HS-5 (cell line): ENCODE measurements at places on chromosomes 7 and 10.
A peak's percentile ranks its signal among the peaks of the same experiment; 100 is the strongest.

DNA sequence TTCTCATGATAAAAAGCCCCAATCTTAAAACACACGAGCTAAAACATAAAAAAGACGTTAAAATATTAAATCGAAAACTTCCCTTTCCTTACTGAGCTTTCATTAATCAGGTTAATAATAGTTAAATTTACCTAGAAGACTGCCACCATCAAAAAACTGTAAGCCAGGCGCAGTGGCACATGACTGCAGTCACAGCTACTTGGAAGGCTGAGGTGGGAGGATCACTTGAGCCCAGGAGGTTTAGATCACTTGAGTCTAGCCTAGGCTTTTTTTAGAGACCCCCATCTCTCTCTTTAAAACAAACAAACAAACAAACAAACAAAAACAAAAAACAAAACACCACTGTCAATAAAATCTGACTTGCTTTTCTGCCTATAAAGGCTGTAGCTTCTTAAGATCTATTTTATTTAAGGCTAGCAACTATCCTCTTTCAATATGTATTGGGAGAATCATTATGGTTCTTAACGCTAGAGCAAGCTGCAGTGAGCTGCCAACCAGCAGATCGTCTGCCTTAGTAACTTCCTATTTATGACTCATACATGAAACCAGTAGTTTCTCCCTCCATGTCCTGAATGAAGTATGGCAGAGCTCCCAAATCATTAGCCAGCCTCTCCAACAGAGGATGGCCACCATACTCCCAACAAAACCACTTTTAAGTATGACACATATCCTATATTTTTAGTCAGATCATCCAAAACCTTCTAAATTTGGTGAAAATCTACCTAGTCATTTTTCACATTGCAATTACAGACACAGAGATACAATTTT is 163.7 kb downstream of the SRPK2 start:
- peak; percentile 81 for DNase-seq

- no peak for DNase-seq
These were observed 1.2 kb downstream of the CCM2 start for GRCh38 chr7:45001138-45001694.

DNA sequence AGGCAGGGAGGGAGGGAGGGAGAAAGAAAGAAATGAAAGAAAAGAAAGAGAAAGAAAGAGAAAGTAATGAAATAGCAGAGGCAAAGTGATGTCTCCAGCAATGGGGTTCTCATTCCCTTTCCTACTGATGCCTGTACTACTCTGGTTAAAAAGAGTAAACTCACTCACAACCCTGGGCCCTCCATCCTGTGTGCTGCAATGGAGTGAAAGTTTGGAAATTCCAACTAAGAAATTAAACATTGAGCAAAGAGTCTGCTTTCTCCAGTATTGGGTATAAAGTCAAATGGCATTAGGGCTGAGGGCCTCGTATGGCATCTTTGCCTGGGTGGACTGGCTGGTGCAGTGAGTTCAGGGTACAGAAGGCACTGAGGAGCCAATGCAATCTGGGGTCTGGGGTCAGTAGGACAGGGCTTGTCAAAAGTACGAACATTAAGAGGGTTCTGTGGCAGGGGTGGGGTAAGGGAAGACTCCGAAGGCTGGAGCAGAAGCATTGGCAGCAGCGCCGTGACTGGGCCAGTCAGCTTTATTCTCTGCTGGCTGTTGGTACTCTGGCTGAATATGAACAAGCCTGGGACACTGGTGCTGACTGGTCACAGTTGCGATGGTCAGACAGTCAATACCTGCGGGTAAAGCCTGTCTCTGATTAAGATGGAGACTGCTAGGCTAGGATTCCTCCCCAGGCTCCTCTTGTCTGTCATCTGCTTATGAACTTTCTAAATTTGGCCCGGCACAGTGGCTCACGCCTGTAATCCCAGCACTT is 24.1 kb upstream of the TNS3 start:
- DNase-seq, result no peak

- no peak for DNase-seq
These were observed 13.4 kb downstream of the SHH start for GRCh38 chr7:155798673-155799439.

DNA sequence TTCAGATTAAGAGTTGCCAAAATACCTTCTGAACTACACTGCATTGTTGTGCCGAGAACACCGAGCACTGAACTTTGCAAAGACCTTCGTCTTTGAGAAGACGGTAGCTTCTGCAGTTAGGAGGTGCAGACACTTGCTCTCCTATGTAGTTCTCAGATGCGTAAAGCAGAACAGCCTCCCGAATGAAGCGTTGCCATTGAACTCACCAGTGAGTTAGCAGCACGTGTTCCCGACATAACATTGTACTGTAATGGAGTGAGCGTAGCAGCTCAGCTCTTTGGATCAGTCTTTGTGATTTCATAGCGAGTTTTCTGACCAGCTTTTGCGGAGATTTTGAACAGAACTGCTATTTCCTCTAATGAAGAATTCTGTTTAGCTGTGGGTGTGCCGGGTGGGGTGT is 45.0 kb downstream of the DAGLB start:
- DNase-seq, result no peak

DNA sequence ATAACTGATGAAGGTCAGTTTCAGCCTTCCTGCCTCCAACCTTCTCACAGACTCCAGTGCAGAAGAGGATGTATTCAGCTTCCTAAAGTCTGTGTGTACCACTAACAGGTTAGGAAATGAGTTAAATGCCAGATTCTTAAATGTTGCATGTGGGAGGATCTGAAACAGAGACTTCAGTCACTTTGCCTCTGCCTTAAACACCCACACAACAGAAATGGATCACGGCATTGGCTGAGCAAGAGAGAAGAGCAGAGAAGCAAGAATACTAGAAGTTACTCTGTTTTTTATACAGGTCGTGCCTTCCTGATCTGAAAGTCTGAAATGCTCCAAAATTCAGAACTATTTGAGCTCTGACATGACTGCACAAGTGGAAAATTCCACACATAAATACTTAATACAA is 98.9 kb upstream of the ARHGAP21 start:
- DNase-seq, result no peak

- DNase-seq, result no peak
These were observed 193.6 kb upstream of the KLF14 start for GRCh38 chr7:130927564-130927963.

DNA sequence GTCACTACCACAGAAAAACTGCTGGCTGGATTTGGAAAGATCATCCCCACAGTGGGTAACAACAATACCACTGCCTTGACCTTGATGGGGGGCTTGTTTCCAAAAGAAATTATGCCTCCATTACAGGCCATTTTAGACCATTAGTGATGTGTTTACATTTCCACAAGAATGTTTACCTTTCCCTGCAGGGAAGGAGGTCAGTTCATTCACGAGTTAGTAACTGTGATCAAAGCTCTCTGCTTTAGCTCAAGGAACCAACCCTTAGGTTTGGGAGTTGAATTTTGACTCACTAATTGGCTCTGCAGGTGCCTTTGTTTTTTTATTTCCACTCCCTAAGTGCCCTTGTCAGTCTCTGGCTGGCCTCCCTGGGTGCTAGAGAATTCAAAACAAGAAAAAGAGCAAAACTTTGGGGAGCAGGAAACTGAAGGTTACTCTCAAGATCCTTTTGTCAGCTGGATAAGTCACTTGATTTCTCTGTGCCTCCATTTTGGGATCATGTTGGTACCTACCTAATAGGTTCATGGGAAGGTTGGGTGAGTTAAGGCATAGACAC is 41.1 kb upstream of the NUPR2 start:
- no peak for DNase-seq

- DNase-seq, result no peak
These were observed 12.7 kb upstream of the DOCK1 start for GRCh38 chr10:126892226-126893175.

DNA sequence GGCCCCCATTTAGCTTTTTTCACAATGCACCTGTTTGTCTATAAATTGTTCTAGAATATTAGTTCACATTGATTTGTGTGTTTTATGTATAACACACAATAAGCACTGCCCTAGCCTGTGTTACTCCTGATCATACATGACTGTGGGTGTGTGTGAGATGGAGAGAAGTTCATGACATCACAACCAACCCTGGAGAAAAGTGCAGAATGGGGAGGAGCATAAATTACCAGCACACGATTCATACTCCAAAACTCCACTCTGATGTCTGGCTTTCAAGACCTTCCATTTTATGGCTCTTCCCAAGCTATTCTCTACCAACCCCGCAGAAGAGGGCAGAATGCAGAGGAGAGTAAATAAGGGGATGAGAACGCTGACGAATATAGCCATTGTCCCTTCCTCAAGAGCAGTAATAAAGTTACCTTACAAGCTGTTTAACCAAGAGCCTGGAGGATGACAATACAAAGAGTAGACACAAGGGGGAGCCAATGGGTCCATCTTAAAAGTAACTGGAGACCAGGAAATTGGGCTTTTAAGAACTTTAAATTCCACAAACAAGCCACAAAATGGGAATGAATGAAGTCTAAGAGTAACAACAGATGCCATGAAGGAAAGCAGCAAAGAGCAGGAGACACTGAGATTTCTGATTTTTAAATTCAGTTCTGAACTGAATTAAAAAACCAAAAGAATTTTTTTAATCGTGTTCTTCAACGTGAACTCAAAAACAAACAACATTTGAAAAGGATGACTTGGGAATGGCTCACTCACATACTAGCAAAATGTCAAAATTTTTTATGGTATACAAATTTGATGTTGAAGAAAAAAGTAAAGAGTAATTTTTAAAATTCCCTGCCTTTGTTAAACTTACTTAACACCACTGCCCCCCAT is 159.6 kb downstream of the PARD3 start:
- DNase-seq, result peak; percentile 24

- DNase-seq, result no peak
These were observed 152.9 kb downstream of the C1GALT1 start for GRCh38 chr7:7335215-7335614.

DNA sequence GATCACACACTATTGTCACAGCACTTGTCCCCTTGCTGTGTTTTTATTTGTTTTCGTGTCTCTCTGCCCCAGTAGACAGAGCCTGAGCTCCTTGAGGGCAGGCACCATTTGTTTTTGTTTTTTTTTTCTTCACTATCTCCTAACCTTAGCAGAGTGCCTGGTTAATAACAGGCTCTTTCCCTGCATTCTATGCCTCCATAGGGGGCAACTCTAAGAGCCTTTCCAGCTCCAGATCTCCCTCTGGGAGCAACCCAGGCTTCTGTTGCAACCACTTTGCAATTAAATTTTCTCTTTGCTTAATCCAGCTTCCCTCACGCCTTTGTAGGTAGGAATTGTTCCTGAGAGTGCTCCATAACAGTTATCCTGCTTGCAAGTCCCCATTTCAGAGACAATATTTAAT is 148.4 kb downstream of the PLXDC2 start:
- DNase-seq, result no peak

DNA sequence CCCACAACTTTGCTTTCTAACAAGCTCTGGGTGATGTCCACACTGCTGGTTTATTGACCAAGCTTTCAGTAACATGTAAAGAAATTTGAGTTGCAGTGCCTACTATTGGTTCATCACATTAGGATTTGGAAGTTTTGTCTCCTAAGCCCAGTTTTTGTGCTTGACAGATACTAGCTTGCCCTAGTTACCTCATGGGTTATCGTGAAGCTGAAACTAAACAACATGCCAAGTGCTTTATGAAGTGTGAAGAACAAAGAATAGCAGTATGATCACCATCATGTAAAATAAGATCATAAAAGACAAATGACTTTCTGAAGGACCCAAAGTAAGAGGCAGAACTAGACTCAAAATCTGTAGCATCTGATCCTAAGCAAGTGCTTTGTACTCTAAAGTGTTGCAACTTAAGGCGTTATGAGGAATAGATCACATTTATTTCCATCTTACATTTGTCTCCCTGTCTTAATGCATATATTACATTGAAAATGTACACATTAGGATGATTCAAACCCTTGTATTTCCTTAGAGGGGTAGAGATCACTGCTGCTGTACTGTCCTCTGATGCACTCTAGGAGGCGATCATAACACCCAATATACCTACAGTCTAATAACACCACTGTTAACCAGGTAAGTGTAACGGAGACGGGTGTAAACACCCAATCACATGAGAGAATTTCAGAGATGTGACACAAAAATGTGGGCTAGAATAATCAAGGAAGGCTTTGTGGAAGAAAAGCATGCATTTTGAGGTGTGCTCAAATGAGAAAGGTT is 71.3 kb downstream of the NRCAM start:
- no peak for DNase-seq

GRCh38 chr7:151494298-151495284 is 25.1 kb downstream of the RHEB start:
- DNase-seq, result no peak
